CD4-positive, alpha-beta memory T cell (primary cell): ENCODE measurements at places on chromosomes 5 and 9.
A peak's percentile ranks its signal among the peaks of the same experiment; 100 is the strongest.

GRCh38 chr5:131627207-131627865, 7.7 kb downstream of the RAPGEF6 start:
- no peak for DNase-seq

DNA sequence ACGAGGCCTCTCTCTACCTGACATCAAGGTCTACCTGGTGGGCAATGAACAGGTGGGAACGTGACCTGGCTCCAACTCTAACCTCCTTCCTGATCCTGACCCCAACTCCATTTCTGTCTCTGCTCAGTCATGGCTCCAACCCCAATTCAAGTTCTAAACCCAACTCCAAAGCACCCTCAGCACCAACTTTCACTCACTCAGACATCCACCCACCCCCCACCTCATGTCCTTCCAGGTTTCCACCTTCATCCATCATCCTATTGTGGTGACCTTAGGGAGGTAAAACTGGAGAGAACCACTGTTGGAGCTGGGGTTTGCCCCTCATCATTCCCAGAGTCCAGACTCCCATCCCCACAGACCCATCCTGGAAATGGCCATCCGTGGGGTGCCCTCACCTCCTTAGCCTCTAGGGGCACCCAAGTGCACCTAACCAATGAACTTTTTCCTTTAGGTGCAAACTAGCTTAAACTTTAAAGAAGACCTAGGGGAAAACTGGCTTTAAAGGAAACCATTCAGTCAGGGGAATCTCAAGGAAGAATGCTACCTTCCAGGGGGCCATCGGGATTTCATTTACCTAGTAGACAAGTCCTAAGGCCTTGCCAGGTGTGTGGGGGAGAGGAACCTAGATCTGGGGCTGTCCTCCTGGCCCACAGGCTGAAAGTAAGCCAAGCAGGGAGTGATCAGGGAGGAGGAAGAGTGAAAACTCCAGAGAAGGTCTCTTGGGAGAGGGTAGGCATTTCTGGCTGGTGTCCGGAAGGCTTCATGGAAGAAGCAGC, 11.3 kb downstream of the RGS14 start:
- peak; percentile 33 for DNase-seq

DNA sequence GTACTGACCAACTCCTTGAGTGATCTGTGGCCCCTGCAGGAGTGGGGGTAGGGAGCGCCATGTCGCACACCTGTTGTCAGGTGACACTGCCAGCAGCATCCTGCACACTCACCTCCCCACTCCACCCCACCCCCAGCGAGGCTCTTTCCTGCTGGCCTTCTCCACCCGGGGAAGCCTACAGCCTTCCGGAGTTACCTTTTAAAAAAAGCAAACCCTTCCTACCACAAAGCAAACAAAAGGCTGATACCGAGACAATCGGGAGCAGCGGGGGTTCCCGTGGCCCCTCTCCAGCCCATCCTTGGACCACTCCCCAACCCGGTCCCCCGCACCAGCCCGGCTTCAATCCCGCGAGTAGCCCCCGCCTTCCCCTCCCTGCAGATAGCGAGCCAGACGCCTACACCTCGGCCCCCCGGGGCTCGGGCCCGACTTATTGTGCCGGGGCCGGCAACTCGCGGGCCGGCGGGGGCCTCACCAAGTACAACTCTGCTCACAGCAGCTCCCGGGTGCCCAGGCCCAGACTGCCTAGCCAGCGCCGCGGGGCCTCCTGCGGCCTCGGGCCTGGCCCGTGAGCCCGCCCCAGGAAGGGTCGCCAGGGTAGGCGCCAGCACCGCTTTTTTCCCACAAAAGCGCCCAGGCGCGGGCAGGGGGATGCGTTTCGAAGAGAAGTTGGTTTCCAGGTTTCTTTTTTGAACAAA, 724 bp downstream of the MACROH2A1 start:
- peak; percentile 44 for DNase-seq

GRCh38 chr9:25648116-25648515, 30.1 kb downstream of the TUSC1 start:
- no peak for DNase-seq

- DNase-seq, result no peak
Measured at GRCh38 chr5:189976-190365, 1.3 kb upstream of the LRRC14B start.

GRCh38 chr5:162202285-162202880, 134.8 kb downstream of the GABRG2 start:
- DNase-seq, result no peak

- DNase-seq, result no peak
Measured at GRCh38 chr9:99633265-99633664, 188.4 kb upstream of the NR4A3 start.

GRCh38 chr5:36273809-36274526, 27.7 kb downstream of the RANBP3L start:
- no peak for DNase-seq

DNA sequence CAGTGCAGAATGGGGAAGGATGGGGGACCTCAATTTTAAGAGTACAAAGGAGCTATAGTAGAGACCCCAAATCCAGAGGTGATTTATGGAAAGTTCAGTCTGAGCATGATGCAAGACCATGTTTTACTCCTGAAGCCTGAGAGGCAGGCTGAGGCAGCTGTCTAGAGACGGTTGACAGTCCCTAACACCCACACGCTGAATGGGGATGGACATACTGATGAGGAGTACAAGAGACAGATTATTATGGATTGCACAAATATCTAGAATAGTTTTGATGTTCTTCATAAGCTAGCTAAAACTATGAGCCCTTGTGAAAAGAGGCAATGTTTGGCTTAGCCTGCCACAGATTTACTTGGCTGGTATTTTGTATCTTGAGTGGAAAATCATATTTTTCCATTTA, 64.5 kb downstream of the PRR16 start:
- DNase-seq, result no peak

DNA sequence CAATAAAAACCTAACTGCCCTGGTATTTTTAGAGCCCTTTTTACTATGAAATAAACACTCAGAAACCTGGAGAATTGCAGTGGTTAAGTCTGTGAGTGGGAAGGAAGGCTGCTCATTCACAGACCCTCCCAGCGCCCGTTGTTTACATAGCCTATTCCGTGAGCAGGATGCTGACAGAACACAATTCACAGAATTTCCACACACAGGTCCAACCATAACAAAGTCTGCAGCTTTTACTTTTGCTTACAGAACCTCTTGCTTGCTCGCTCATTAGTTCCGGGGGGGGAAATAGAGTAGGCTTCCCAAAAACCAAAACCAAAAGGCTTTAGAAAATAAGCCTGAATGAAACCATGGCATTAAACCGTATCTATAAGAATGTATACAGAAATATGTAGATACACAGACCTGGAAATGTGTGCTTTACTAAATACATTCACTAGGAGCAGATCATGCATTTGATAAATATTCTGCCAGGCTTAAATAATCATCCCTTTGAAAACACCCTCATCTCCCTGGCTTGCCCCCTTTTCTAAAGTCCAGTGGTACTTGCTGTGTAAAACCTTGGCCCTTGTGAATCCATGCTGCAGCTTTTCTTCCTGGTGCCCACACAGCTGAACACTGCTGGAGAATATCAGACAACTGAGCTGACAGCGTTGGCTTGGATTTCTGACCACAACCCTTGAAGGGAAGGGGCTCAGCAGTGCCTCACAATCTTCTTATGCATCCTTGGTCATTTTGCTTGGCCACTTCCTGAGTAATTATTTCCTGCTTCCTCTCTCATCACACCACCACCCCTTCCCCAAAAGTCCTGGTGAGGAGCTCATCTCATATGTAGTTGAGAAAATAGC, 128.0 kb downstream of the FANCC start:
- DNase-seq, result peak; percentile 2

- DNase-seq, result no peak
Measured at GRCh38 chr5:24135536-24135935, 509.2 kb downstream of the CDH10 start.

- no peak for DNase-seq
Measured at GRCh38 chr9:128728298-128728697, 4.4 kb upstream of the ZDHHC12 start.

DNA sequence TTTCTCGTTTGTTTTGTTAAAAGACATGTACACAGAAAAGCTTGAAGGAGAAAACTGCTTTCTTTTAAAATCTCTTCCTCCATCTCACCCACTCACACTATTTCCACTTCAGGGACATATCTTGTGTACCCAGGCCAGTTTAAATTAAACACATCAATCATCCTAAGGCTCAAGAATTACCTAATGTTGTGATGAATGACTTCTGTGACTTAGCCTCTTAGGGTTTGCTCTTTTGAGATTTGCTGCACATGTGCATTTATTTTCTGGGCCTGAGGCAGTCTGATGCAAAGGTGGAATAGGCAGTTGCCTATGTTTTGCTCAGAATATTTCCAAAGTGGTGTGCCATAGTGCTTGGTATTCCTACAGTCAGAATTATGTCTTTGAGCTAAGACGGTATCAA, 439.9 kb upstream of the CHD1 start:
- no peak for DNase-seq

- no peak for DNase-seq
Measured at GRCh38 chr9:135847833-135848232, 59.5 kb downstream of the CAMSAP1 start.
